ENCODE measurements at places on chromosomes 16 and 17.

DNA sequence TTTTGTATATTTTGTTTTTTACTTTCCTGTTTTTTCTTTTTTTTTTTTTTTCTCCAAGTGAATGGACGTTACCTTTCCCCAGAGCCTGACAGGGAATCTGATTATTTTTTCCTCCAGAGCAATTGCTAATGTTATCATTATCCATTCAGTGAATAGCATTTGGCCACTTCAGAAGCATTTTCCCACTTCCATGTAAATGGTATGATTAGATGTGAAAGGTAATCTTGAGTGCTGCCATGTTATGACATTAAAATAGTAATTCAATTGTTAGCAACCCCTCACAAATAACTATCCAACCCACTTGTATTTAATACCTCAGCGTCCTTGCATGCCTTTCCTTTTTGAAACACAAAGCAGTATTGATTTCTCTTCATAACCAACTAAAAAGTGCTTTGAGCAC is 1243.8 kb downstream of the CDH8 start:
- no peak for DNase-seq

GRCh38 chr17:38341035-38341721 is 2.6 kb downstream of the GPR179 start:
- peak; percentile 44 for DNase-seq

DNA sequence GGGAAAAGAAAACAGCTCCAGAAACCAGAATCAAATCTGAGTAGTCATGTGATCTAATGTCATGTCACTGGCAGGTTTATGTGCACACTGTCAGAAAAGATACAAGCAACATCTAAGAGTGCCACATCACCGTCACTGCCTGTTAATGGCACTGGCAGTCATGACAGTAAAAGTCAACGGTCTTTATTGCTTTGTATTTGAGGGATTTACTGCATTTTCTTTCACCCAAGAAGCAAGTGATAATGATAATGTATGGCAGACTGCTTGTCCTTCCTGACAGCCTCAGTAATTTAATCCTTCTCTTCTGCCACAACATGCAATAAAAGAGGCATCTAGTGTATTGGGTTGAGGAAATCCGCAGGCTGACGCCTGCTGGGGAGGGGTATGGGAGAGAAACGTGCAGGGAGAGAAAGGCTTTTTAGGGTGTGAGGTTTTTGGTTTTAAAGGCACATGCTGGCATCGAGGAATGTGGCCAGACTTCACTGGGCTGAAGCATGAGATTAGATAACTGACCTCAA is 92.4 kb downstream of the RPGRIP1L start:
- DNase-seq = peak; percentile 43

GRCh38 chr16:81564421-81564911 is 119.9 kb downstream of the CMIP start:
- no peak for DNase-seq

- DNase-seq = no peak
Observed at GRCh38 chr16:2821487-2822157, 4.6 kb downstream of the PRSS21 start.

GRCh38 chr16:87392821-87393679 is 914 bp downstream of the MAP1LC3B start:
- DNase-seq = peak; percentile 59
